ENCODE measurements at places on chromosomes 13 and 19. TPM values are rescaled to one million over a fixed set of nuclear protein-coding genes. Genes with fewer than 3 reads are reported as not detected.

- DNase-seq, result no peak
These were observed 27.1 kb downstream of the FAM216B start for GRCh38 chr13:42808341-42808940.

DNA sequence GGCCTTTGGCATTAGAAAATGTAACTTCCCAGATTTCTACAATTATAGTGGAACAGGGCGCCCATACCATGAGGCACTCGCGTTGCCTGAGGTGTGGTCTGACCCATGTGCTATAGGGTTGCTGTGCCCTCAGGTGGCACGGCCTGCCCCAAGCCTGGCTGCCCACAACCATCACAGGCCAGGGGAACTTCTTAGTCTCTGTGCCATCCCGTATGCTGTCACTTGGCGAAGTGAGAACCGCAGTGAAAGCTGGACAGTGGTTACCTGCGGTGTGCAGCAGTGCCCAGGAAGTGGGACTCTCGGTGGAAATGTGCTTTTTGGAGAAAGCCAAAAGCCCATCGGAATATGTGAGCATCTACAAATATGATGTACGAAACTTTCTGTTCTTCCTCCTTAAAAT lies 88.2 kb upstream of the GPR183 start:
- DNase-seq, result no peak

- DNase-seq, result no peak
These were observed 71.4 kb downstream of the LRCH1 start for GRCh38 chr13:46624353-46624752.

DNA sequence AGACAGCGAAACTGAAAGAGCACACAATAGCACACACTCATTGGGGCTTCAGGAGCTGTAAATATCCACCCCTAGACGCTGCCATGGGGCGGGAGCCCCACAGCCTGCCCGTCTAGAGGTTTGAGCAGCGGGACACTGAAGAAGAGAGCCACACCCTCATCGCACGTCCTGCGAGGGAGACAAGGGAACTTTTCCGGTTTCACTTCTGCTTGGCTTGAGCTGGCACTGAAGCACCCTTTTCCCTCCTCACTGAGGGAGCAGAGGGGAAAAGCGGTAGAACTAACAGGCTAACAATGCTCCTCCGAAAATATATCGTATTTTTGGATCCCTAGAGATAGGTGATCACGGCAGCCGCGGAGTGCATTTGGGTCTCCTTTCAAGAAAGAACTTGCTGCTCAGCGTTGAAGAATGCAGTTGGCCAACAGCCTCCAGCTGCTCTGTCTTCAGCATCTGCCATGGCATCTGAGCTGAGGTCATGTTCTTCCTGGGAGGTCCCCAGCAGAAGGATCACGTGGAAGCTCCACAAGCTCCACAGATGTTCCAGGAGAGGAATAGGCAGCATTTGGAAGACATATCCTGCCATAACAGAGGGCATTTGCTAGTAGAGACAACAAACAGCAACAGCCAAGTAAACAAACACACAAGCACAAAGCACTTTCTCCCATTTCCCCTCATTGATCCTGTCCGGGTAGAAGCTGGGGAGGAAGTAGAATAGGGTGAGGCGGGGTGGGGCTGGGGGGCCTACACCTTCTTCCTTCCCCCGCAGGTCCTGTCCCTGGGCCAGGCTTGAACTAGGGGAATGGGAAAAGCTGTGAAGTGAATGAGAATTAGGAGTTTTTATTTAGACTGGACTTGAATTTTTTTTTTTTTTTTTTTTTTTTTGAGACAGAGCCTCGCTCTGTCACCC lies 44.8 kb upstream of the ALOX5AP start:
- DNase-seq, result peak; percentile 92

DNA sequence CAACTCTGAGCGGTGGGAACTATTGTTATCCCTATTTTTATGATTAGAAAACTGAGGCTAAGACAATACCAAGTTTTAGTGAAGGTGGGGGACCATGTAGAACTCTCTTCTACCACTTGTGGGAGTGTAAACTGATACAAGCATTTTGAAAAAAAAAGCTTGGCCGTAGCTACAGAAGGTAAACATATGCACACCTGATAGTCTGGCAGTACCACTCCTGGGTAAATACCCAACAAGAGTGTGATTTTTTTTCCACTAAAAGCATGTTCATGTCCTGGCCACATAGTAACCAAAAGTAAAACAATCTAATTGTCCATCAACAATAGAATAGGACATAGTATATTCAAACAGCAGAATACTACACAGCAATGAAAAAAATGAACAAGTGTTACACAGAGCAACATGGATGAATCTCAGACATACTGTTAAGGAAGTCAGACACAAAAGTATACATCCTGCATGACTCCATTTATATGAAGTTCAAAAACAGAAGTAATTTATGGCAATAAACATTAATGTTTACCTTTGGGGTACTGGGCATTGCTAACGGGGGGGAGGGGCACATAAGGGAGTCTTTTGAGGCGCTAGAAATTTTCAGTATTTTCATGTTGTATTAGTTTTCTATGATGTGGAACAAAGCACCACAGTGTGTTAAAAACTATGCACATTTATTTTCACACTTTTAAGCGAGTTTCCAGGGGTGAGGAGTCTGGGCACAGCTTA lies 6.4 kb upstream of the SPATA13 start:
- no peak for DNase-seq

DNA sequence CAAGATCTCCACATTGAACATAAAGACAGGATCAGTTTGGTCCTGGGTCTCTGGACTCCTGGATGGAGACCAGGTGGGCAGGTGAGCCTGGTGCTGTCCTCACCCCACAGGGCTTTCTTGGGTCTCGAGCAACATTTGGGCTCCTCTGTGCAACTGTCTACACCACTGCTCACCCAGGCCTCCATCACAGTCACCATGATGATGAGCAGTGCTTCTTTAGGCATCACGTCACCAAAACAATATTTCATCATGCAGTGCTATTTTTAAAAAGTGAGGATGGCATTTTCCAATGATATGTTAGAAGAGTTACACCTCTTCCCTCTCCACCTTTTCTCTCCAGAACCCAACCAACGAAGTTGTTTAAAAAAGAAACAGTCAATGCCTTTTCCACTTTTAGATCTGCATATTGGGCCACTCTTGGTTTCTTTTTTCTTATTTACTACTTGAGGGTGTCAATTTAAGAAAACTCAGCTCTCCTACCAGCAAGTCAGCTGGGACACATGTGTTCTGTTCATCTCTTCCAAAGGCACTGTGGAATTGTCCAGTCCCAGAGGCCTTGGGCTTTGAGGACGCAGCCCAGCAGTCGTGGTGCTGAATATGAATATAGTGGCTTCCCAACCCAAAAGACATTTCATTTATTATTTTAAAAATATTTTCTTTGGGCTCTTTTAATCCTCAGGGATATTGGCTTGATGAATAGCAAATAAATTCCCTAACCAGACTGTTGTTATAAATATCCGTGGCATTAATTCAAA lies 405.7 kb downstream of the KCNRG start:
- no peak for DNase-seq

The HSD11B1L gene
- 14.9 TPM for total RNA-seq

The LYL1 gene
- total RNA-seq, result 13.0 TPM
